ENCODE measurements at places on chromosomes 11 and 22.

DNA sequence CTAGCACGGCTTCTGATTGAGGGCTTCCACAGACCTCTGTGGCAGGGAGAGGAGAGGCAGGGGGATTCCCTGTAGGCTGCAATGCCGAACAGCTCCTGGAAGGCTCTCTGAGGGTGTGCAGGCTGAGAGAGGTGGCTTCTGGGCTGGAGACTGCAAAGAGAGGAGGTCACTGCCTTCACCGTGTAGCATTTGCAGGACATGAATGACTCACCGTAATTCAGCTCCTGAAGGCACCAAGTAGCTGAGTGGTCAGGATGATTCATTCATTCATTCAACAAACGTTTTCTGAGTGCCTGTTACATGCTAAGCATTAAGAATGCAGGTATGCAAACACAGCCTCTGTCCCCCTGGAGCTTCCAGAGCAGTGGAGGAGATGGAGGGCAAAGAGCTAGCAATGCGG lies 18.0 kb upstream of the EIF3D start:
- H3K4me1 ChIP-seq = peaks cover 29% of the 10 kb centered on the region
- H3K27ac ChIP-seq = peak overlapping the region; percentile 81
- no peaks in the 10 kb centered on the region for H3K27me3 ChIP-seq
- no peaks in the 10 kb centered on the region for H3K36me3 ChIP-seq
- H3K4me3 ChIP-seq = peak overlapping the region; percentile 50
- DNase-seq = peak; percentile 76

DNA sequence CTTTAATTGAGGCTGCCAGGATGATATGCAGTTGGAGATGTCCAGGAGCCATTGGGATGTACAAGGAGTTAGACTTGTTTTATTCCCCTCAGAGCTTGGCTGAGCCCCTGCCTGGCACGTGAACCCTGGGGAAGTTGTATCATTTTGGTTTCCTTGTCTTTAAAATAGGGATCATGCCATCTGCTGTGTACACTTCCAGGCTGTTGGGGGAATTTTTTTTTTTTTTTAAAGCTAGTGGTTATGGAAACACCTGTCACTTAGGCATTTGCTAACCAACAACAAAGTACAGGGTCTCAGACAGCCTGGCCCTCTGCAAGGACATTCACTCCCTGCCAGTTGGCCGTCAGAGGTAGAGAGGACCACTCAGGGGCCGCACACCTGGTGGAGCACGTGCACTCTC lies 8.5 kb upstream of the RAB1B start:
- H3K4me1 ChIP-seq = peaks cover 7% of the 10 kb centered on the region
- no peaks in the 10 kb centered on the region for H3K27me3 ChIP-seq
- 0 out of 2 replicates have a peak, but pooled peaks cover 4% of the 10 kb centered on the region for H3K36me3 ChIP-seq
- H3K27ac ChIP-seq = no peak overlapping the region

GRCh38 chr11:15795378-15795777 lies 561.0 kb downstream of the SOX6 start:
- no peaks in the 10 kb centered on the region for H3K36me3 ChIP-seq
- H3K27ac ChIP-seq = no peak overlapping the region
- no peak overlapping the region for H3K4me3 ChIP-seq
- DNase-seq = no peak
- no peaks in the 10 kb centered on the region for H3K27me3 ChIP-seq
- H3K4me1 ChIP-seq = no peaks in the 10 kb centered on the region

DNA sequence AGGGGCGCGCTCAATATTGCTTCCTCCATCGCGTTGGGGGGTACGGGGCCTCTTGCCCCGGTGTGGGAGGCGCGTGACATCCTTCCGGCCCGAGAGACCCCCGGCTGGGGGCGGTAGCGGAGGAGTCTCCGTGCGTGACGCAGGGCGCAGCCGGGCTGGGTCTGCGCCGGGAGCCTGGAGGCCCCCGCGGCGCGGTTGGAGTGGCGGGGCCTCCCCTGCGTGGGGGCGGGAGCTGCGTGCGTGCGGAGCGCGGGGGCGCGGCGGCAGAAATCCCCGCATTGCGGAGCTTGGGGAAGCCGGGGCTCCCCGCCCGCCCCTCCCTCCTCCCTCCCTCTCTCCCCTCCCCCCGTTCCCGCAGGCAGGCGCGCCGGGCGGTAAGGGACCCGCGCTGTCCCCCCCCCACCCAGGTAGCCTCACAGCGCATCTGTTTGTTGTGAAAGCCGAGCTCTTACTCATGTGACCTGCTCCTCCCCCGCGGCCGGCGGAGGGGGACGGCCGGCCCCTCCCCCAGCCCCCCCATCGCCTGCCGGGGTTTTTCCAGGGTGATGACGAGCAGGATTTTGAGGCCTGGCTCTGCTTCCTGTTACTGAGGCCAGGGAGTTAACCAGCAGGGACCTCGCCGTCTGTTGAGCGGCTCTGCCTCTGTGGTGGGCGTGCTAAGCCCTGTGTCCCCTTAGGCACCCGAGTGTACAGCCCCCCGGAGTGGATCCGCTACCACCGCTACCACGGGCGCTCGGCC lies 1.6 kb downstream of the PIM3 start:
- H3K36me3 ChIP-seq = no peaks in the 10 kb centered on the region
- DNase-seq = no peak
- H3K27me3 ChIP-seq = no peaks in the 10 kb centered on the region
- H3K27ac ChIP-seq = peak overlapping the region; percentile 74
- peak overlapping the region; percentile 71 for H3K4me3 ChIP-seq

GRCh38 chr11:47215366-47215910 lies 664 bp downstream of the DDB2 start:
- no peaks in the 10 kb centered on the region for H3K27me3 ChIP-seq
- H3K36me3 ChIP-seq = peaks cover 2% of the 10 kb centered on the region
- peak overlapping the region; percentile 95 for H3K27ac ChIP-seq

DNA sequence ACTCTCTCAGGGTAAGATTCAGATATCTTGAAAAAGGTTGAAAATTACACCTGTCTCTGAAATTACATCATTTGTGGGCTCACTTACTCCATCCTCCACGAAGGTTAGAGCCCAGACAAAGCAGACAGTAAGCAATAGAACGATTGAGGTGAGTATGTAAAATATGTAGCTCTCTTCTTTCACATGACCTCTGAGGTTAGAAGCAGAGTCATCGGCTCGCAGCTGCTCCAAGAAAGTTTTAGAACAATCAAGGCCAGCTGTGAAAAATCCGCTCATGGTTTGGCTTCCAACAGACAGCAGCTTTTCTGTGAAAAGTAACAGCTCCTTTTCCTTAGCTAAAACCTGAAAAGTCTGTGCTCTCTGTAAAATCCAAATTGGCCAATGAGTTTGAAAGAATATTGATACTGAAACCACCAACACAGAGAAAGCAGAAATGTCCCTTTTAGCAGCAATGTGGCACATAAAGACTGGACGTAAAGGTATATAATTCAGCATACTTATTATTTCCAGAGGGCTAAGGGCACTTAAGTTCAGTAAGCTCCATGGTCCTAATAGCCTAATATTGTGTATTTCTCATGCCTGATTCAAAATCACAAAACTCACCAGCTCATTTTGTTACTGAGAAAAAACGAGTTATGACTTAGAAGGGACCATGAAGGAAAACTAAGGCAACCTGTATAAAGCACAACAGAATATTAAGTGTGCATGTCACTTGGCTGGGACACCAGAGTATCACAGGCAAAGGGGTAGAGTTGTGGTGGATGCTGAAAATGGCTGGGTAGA lies 78.2 kb downstream of the FAM76B start:
- H3K4me1 ChIP-seq = 0 out of 2 replicates have a peak, but pooled peaks cover 2% of the 10 kb centered on the region
- H3K4me3 ChIP-seq = no peak overlapping the region
- H3K27me3 ChIP-seq = peaks cover 48% of the 10 kb centered on the region

GRCh38 chr11:60914633-60915247 lies 782 bp downstream of the TMEM109 start:
- H3K4me3 ChIP-seq = peak overlapping the region; percentile 69

DNA sequence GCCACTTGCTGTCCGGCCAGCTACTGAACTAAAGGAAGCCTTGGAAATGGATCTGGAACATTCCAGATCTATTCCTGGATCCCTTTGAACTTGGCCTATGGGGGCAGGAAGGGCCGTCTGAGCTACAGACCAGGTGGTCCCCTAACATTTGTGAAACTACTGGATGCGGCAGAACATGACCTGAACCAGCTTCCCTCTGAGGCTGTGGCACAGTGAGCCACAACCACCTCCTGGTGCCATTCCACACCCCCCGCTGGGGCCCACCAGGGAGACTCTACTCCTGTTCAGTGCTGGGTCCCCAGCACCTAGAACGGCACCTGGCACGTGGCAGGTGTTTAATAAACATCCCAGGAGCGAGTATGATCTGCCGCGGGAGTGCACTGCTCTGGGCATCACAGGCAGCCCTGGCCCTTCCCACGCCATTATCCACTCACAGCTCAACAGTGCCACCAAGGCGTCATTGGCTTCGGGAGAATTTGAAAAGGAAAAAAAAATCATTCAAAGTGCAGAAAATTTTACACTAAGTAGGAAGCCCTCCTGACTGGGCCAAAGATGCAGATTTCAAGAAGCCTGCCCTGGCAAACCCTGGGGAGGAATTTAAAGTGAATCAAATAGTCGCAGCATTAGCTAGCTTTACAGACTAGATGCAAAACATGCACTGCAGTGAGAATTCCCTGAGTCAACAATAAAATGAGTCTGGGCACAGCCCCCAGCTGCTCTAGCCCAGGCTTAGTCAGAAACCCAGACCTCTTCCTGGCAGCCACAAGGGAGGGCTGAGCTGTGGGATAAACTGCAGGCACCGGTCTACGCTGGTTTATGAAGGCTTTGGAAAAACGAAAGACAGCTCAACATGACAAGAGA lies 14.3 kb upstream of the EFCAB6 start:
- no peak overlapping the region for H3K27ac ChIP-seq
- DNase-seq = no peak
- no peak overlapping the region for H3K4me3 ChIP-seq
- no peaks in the 10 kb centered on the region for H3K36me3 ChIP-seq
- no peaks in the 10 kb centered on the region for H3K27me3 ChIP-seq

GRCh38 chr11:73760135-73760678 lies 667 bp downstream of the RAB6A start:
- DNase-seq = no peak
- no peaks in the 10 kb centered on the region for H3K36me3 ChIP-seq
- H3K4me1 ChIP-seq = peaks cover 19% of the 10 kb centered on the region
- H3K27me3 ChIP-seq = no peaks in the 10 kb centered on the region
- H3K4me3 ChIP-seq = peak overlapping the region; percentile 85
- peak overlapping the region; percentile 65 for H3K27ac ChIP-seq

DNA sequence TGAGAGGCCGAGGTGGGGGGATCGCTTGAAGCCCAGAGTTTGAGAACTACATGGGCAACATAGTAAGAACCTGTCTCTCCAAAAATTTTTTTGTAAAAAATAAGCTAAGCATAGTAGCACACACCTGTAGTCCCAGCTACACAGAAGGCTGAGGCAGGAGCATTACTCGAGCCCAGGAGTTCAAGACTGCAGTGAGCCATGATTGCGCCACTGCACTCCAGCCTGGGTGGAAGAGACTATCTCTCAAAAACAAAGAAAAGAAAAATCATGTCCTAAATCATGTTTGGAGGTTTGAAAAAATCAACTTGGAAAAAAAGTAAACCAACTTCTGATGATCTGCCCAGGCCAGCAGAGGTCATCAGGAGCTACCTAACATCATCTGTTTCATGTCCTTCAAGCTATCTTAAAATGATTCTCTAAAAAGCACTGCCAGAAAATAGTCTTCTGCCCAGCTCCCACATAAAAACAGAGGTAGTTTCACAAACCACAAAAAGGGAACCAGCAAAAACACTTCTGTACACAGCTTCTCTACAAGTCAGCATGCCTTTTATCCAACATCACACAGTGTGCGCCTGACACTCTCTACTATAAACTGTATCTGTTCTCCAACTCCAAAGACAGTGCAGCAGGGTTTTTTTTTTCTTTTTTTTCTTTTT lies 165.0 kb downstream of the SOX6 start:
- H3K4me1 ChIP-seq = no peaks in the 10 kb centered on the region
- H3K36me3 ChIP-seq = no peaks in the 10 kb centered on the region
- H3K27ac ChIP-seq = no peak overlapping the region
- no peak for DNase-seq

DNA sequence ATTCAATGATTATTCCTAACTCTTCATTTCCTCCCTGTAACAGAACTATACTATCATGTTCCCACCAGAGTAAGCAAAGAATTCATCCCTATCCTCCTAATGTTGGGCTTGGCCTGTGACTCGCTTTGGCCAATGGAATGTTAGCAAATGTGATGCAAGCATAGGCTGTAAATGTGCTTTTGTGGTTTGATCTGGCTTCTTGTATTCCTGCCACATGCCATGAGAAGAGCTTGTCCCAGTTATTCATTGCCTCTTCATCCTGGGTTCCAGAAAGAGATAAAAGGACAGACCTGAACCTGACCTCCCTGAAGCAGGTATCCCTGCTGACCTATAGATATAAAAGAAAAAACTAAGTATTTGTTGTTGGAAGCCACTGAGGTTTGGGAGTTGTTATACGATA lies 51.0 kb downstream of the SYTL2 start:
- DNase-seq = no peak
- no peak overlapping the region for H3K27ac ChIP-seq
- H3K36me3 ChIP-seq = peaks cover 6% of the 10 kb centered on the region

DNA sequence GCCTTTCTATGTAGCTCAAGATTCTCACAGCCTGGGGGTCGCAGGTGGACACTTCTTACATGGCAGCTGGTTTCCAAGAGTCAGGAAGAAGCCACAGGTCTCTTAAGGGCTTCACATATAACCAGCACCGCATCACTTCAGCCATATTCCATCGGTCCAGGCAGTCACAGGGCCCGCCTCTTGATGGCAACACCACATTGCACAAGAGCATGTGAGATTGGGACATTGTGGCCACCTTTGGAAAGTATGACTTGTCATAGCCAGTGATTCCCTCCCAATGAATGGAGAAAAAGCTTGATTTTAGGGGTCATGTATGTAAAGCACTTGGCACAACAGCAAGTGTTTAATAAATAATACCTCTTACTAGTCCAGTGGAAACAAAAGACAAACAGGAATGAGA lies 98.3 kb downstream of the NCAM1 start:
- H3K4me3 ChIP-seq = no peak overlapping the region
- DNase-seq = no peak
- no peak overlapping the region for H3K27ac ChIP-seq
- H3K27me3 ChIP-seq = no peaks in the 10 kb centered on the region
- H3K36me3 ChIP-seq = no peaks in the 10 kb centered on the region

DNA sequence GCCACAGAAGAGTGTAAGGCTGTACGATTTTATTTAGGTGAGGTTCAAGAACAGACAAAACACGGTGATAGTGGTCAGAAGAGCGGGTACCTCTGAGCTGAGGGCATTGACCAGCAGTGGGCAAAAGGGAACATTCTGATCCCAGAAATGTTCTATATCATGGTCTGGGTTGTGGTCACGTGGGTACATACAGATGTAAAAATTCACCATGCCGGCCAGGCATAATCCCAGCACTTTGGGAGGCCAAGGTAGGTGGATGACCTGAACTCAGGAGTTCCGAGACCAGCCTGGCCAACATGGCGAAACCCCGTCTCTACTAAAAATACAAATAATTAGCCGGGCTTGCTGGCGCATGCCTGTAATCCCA lies 31.1 kb upstream of the GCAT start:
- no peak overlapping the region for H3K4me3 ChIP-seq
- no peak overlapping the region for H3K27ac ChIP-seq
- no peaks in the 10 kb centered on the region for H3K27me3 ChIP-seq
- no peaks in the 10 kb centered on the region for H3K36me3 ChIP-seq
- H3K4me1 ChIP-seq = peaks cover 7% of the 10 kb centered on the region

- no peaks in the 10 kb centered on the region for H3K4me1 ChIP-seq
- H3K27ac ChIP-seq = no peak overlapping the region
- no peaks in the 10 kb centered on the region for H3K36me3 ChIP-seq
- H3K4me3 ChIP-seq = no peak overlapping the region
These were observed 371.8 kb downstream of the TBC1D22A start for GRCh38 chr22:47134222-47134621.
